ENCODE measurements at places on chromosomes 11 and 22.

GRCh38 chr11:6687876-6688275 lies 4.7 kb upstream of the MRPL17 start:
- DNase-seq = no peak

DNA sequence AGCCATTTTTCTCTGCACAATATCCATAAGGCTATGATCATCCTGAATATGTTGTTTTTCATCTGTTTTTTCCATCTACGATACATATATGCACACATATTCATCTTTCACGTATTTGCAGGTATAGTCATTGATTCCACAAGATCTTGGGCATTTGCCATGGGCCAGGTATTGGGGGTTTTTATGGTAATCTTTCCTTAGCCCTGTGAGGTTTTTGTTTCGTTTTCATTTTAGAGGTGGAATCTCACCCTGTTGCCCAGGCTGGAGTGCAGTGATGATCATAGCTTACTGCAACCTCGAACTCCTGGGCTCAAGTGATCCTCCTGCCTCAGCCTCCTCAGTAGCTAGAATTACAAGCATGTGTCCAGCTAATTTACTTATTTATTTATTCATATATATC lies 20.0 kb downstream of the CD6 start:
- no peak for DNase-seq

DNA sequence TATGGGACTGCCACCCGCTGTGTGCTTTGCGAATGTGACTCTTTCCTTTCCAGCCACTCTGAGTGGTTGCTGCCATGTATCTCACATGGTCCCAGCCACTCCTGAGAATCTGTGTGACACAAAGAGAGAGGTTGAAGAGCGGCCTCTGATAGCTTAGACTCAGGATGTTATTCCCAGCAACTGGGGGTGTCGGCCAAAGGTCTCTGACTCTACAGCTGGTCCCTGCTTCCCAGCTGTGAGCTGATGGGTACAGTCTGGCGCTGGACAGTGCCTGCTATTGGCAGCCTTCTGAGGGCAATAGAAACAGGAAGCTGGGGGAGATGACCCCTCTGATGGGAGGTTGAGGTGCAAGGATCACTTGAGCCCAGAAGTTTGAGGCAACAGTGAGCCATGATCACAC lies 105.1 kb downstream of the RRAS2 start:
- DNase-seq = no peak

GRCh38 chr11:133797554-133797953 lies 47.8 kb downstream of the SPATA19 start:
- DNase-seq = no peak

DNA sequence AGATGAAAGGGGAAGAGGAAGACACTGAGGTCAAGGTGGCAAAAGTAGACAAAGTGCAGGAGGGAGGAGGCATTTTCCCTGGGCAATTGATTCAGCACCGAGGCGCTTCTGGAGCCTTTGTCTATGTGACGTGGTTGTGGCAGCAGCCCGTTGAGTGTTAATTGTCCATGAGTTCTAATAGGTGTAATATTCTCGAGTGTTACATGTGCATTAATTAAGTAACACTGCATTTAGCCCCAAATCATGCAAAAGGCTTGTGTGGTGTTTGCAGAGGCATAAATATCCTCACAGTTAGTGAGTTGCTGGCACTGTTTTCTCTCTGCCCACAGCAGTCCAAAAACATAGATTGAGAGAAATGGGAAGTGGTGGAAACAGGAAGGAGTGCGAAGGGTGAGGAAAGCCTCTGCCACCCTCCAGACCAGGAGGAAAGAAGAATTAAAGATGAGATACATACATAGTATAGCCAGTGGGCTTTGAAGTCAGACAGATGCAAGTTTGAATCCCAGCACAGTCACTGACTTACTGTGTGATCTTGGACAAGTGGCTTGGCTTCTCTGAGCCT lies 361.2 kb downstream of the MN1 start:
- DNase-seq = no peak

GRCh38 chr22:26276529-26277160 lies 107.4 kb downstream of the SEZ6L start:
- no peak for DNase-seq

DNA sequence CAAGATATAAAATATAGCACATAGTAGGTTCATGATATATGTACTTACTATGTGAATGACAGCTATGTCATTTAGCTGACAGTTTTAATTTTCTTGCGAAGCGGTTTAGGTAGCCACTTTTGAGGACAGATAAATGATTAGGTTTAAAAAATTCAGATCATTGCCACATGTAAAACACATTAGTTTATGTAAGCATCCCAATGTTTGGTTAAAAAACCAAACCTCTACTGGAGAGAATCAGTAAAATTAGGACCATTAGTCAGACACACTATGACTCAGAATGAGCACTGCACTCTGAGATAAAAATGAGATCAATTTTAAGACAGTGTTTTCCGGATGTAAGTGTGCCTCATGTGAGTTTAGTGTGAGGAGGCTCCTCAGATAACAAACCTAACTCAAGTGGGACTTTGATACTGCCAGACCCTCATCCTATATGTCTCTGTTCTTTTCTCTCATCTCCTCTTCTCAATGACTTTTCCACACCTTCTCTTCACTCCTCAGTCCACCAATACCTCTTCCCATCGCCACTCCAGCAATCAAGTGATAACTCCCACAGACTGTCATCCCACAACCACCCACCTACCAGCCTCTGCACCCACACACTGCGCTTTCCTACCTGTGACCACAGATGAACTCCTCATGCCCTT lies 6.8 kb upstream of the OR2AT4 start:
- DNase-seq = no peak

GRCh38 chr22:47029244-47030074 lies 267.0 kb downstream of the TBC1D22A start:
- DNase-seq = no peak

DNA sequence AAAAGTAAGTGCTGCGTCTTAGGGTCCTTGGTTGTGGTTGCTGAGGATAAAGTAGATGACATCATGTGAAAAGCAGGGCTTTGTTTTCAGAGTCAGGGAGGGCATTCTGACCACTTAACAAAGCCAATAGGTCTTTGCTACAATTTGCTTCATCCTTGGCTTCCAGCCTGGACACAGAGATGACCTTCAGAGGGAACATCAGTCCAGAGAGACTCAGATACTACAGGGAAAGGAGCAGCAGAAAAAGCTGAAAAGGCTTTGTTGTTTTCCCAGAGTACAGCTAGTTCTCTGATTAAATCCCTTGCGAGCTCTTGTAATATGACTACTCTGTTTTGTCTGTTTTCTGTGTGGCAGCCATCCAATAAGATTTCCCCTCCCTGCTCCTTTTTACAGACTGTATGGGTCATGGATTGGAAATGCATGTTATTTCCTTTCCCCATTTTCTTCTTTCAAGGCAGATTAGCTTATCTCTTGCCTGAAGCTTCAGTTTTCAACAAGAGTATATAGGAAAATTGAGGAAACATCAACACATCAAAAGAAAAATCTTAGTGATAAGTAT lies 31.9 kb downstream of the ATG13 start:
- no peak for DNase-seq

GRCh38 chr22:17648569-17648968 lies 10.0 kb downstream of the BCL2L13 start:
- DNase-seq = no peak

- DNase-seq = no peak
These were observed 97.1 kb downstream of the MPPED2 start for GRCh38 chr11:30489076-30489475.

GRCh38 chr11:45168366-45169130 lies 22.1 kb downstream of the PRDM11 start:
- no peak for DNase-seq
